ENCODE measurements at places on chromosomes 12 and 14.

GRCh38 chr12:110141389-110141788 is 17.2 kb downstream of the IFT81 start:
- DNase-seq = no peak

GRCh38 chr12:108826101-108826806 is 31.1 kb downstream of the SSH1 start:
- peak; percentile 81 for DNase-seq

- DNase-seq = no peak
Observed at GRCh38 chr14:103619057-103619456, 10.0 kb upstream of the KLC1 start.

GRCh38 chr14:88129306-88130056 is 124.5 kb downstream of the GPR65 start:
- no peak for DNase-seq

GRCh38 chr12:49982246-49983087 is 9.7 kb downstream of the AQP6 start:
- no peak for DNase-seq

- no peak for DNase-seq
Observed at GRCh38 chr14:68231898-68232297, 412.3 kb downstream of the RAD51B start.
